ENCODE measurements at places on chromosomes 11 and 22. TPM values are rescaled to one million over a fixed set of nuclear protein-coding genes. Genes with fewer than 3 reads are reported as not detected.

MS4A3 gene
- not detected for total RNA-seq

TMEM132A gene
- 87.1 TPM for total RNA-seq

MYO7A gene
- 0.18 TPM for total RNA-seq

C22orf42 gene
- total RNA-seq, result not detected

MMP3 gene
- not detected for total RNA-seq

OR52H1 gene
- 0.19 TPM for total RNA-seq

OR52N4 gene
- not detected for total RNA-seq

KCNK4 gene
- not detected for total RNA-seq

CDHR5 gene
- total RNA-seq, result not detected

PATE1 gene
- total RNA-seq, result not detected

MB gene
- total RNA-seq, result not detected

TESMIN gene
- 0.54 TPM for total RNA-seq

TMEM121B gene
- 0.36 TPM for total RNA-seq

EXPH5 gene
- under 0.01 TPM for total RNA-seq

LYVE1 gene
- total RNA-seq, result 0.54 TPM

VPS37C gene
- 8.0 TPM for total RNA-seq

CDC45 gene
- 12.5 TPM for total RNA-seq

WBP2NL gene
- under 0.01 TPM for total RNA-seq

KCNK7 gene
- 0.18 TPM for total RNA-seq

MMP10 gene
- 11.1 TPM for total RNA-seq

TPBGL gene
- total RNA-seq, result not detected

IL18 gene
- total RNA-seq, result 5.5 TPM

UBQLNL gene
- total RNA-seq, result under 0.01 TPM

ADAMTS8 gene
- total RNA-seq, result not detected

CARD18 gene
- not detected for total RNA-seq
